ENCODE measurements at places on chromosomes 5 and 9. TPM values are rescaled to one million over a fixed set of nuclear protein-coding genes. Genes with fewer than 3 reads are reported as not detected.

The CD180 gene
- 0.05 TPM for polyA plus RNA-seq

The EGFLAM gene
- polyA plus RNA-seq: 2.4 TPM

The TPPP gene
- 2.7 TPM for polyA plus RNA-seq

The THBS4 gene
- polyA plus RNA-seq: 30.4 TPM

- no peaks in the 10 kb centered on the region for H3K36me3 ChIP-seq
- no peak for DNase-seq
- H3K27me3 ChIP-seq: no peaks in the 10 kb centered on the region
- no peaks in the 10 kb centered on the region for H3K4me1 ChIP-seq
These were observed 346.4 kb upstream of the SLC24A2 start for GRCh38 chr9:20135119-20135697.

- no peaks in the 10 kb centered on the region for H3K27me3 ChIP-seq
- H3K27ac ChIP-seq: no peak overlapping the region
- no peak for DNase-seq
- peaks cover 22% of the 10 kb centered on the region for H3K36me3 ChIP-seq
- no peak overlapping the region for H3K4me3 ChIP-seq
- H3K4me1 ChIP-seq: peaks cover 38% of the 10 kb centered on the region
These were observed 17.5 kb downstream of the DAP start for GRCh38 chr5:10743526-10743925.

DNA sequence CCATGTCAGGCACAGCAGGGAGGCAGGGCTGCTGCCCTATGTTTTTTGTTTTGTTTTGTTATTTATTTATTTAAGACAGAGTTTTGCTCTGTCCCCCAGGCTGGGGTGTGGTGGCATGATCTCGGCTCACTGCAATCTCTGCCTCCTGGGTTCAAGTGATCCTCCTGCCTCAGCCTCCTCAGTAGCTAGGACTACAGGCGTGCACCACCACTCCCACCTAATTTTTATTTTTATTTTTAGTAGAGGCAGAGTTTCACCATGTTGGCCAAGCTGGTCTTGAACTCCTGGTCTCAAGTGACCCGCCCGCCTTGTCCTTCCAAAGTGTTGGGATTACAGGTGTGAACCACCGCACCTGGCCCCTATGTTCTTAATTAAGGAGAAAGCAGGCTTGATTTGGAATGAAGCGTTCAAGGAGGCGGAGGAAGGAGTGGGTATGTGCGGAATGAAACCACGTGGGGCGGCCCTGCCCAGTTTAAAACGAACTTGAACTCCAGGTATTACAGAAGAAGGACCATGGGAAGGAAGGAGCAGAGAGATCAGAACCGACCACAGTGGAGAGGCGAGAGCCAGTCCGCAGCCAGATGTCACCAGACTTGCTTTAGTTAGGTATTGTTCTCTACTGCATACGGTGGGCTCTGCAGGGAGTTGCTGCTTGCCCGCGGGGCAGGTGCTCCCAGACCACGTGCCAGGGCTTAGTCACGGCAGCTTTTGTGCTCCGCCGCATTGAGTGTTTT, 34.9 kb upstream of the EPB41L4B start:
- no peaks in the 10 kb centered on the region for H3K27me3 ChIP-seq
- H3K27ac ChIP-seq: no peak overlapping the region
- no peaks in the 10 kb centered on the region for H3K4me1 ChIP-seq
- H3K4me3 ChIP-seq: no peak overlapping the region
- no peak for DNase-seq

- H3K4me3 ChIP-seq: no peak overlapping the region
- no peak overlapping the region for H3K27ac ChIP-seq
- H3K4me1 ChIP-seq: no peaks in the 10 kb centered on the region
- no peaks in the 10 kb centered on the region for H3K36me3 ChIP-seq
- H3K27me3 ChIP-seq: no peaks in the 10 kb centered on the region
These were observed 384.3 kb upstream of the RFX3 start for GRCh38 chr9:3909966-3910650.
